T1000 (cell line): ENCODE measurements at places on chromosomes 4 and X.

DNA sequence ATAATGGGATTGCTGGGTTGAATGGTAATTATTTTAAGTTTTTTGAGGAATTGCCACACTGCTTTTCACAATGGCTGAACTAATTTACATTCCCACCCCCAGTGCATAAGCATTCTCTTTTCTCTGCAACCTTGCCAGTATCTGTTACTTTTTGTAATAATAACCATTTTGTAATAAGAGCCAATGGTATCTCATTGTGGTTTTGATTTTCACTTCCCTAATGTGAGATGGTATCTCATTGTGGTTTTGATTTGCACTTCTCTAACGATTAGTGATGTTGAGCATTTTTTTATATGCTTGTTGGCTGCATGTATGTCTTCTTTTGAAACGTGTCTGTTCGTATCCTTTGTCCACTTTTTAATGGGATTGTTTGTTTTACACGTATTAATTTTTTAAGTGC, 213.1 kb upstream of the HDX start:
- no peak for DNase-seq

DNA sequence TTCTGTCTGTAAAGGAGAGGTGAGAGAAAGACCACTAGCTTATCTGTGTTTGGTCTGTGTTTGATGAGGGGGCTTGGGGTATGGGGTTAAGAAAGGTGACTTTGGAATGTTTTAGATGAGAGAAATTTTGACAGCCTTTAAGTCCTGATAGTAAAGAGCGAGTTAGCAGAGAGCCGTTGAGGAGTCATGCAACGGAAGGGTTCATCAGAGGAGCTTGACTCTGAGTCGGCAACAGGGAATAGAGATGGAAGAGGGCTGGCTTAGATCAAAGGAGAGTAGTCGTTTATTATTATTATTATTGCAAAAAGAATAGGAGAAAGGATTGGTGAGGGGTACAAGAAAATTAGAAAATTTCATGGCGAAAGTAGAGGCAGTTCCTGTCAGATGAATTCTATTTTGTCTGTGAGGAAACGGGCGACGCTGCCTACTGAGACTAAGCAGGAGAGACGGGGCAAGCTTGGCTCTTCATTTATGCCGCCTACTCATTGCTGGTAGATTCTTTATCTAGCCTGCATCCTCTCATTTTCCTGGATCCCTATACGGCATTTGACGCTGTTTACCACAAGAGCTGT, 473 bp upstream of the VAMP7 start:
- no peak for DNase-seq

DNA sequence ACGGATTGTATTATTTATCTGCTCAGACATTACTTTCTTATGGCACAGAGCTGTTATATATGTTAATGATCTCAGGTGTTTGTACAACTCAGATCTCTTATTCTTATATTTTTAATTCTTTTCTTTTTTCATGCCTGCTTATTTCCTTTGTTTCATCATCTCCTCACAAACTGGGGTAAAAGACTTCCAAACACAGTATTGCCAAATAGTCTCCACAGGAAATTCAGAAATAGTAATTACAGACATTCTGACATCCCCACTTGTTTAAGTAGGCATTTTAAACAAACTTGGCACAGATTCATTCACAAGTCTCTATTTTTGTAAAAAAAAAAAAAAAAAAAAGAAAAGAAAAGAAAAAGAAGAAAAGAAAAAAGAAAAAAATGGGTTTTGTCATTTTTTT, 129.7 kb upstream of the USP38 start:
- no peak for DNase-seq

DNA sequence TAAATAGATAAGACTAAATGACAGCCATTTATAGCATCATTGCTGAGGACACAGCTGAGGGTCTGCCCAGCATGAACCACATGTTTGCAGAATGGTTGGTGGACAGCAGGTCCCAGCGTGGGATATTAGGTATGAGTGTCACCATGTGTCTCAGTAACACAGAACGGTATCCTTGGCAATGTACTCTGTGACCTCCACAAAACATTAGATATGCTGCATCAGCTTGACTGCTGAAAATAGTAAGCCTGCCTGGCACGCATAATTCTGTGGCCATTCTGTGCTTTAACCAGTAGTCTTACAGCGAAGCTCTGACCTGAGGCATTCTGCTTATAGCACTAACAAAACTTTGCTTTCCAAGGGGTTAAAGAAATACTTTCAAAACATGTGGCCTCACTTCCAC, 32.0 kb downstream of the LIMCH1 start:
- no peak for DNase-seq
